Placental pericyte (primary cell): ENCODE measurements at places on chromosomes 7 and 10. TPM values are rescaled to one million over a fixed set of nuclear protein-coding genes. Genes with fewer than 3 reads are reported as not detected.

Gene TMEM225B
- total RNA-seq = 0.44 TPM in 1 of 2 replicates, not detected in the other

Gene PTPN20
- total RNA-seq = 0.22 and 0.72 TPM in 2 replicates

Gene TAS2R3
- 0.72 and 2.0 TPM in 2 replicates for total RNA-seq

Gene FAM25C
- not detected in 2 replicates for total RNA-seq

Gene AOC1
- total RNA-seq = not detected in 2 replicates

Gene NPC1L1
- under 0.01 TPM in 1 of 2 replicates, not detected in the other for total RNA-seq

Gene SLC18A3
- not detected in 2 replicates for total RNA-seq

Gene PPP1R17
- total RNA-seq = not detected in 2 replicates

Gene AMPH
- 0.22 and 1.4 TPM in 2 replicates for total RNA-seq

Gene MYL10
- total RNA-seq = not detected in 2 replicates

Gene SPDYE8
- total RNA-seq = not detected in 2 replicates

Gene NUDT1
- 8.5 and 26.2 TPM in 2 replicates for total RNA-seq

Gene HOXA10
- 15.5 and 23.3 TPM in 2 replicates for total RNA-seq

Gene GRID2IP
- total RNA-seq = not detected in 2 replicates

Gene MEIG1
- not detected in 2 replicates for total RNA-seq

Gene VOPP1
- total RNA-seq = 23.9 and 132 TPM in 2 replicates

Gene MKLN1
- 34.8 and 67.9 TPM in 2 replicates for total RNA-seq

Gene PGAM2
- 0.44 TPM in 1 of 2 replicates, not detected in the other for total RNA-seq
